ENCODE measurements at places on chromosomes 6 and 20. TPM values are rescaled to one million over a fixed set of nuclear protein-coding genes. Genes with fewer than 3 reads are reported as not detected.

Gene RHAG
- not detected for total RNA-seq

- no peak overlapping the region for H3K27ac ChIP-seq
- H3K4me1 ChIP-seq: peaks cover 12% of the 10 kb centered on the region
- no peak overlapping the region for H3K4me3 ChIP-seq
Observed at GRCh38 chr20:31835977-31836852, 9.2 kb downstream of the FOXS1 start.

Gene OVOL2
- not detected for total RNA-seq

GRCh38 chr6:123803504-123804013, at the start of gene NKAIN2:
TSS of gene NKAIN2 (plus strand) at chr6:123803865.
- DNase-seq: no peak
- peak within 1 kb of the TSS; percentile 90 for H3K27ac ChIP-seq
- no peaks in the 10 kb centered on the region for H3K36me3 ChIP-seq
- peak within 1 kb of the TSS; percentile 96 for H3K4me3 ChIP-seq

DNA sequence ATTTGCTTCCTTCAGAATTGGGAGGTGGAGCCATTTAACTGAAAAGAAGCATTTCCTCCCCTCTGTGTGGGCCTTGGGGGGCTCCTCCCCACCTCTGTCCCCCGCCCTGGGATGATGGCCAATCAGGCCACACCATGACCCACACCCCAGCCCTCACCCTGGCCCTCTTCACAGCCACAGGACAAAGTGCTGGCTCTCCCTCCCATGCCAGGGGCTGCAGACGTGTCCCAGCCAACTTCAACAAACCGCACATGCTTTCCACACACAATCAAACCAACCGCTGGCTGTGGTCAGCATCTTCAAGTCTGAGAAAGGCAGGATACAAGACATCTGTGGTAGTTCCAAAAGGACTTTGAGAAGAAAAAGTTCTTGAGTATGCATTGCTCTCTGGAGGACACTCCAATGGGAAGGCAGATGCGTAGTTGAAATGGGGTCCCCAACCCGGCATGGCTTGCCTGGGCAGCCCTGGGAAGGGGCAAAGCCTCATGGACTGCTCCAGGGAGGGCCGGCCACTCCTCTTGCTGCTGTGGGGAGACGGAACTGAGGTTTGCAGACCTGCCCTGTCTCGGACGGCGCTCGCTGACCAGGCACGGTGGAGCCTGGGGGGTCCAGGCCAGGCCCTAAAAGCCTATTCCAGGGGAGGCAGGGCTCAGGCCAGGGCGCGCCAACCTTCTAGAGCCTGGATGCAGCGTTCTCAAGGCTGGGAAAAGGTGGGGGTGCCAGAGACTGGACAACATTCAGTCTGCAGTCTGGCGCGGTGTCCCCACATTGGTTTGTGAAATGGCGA, 12.2 kb downstream of the TTLL2 start:
- H3K27me3 ChIP-seq: no peaks in the 10 kb centered on the region
- DNase-seq: no peak
- no peaks in the 10 kb centered on the region for H3K36me3 ChIP-seq

Measured in osteocyte (in vitro differentiated cells).